ENCODE measurements at places on chromosomes 1 and 21.

- no peak for DNase-seq
Observed at GRCh38 chr1:96538111-96538641, 183.4 kb upstream of the PTBP2 start.

DNA sequence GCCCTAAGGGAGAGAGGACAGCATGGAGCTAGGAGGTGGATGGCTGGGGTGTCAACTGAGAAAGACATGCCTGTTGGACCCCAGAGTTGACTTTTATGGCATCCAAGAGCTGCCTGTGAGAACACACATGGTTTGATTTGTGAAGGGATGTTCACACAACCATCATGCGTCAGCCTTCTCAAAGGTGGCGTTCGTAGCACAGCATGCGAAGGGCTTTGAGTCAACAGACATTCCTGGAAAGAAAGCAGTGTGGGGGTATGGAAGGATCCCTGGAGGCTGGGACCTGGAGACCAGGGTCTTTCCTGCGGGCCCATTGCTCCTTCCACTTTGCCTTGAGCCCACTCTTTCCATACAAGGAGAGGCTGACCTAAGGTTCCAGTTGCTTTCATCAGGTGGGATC is 6.4 kb upstream of the WNT3A start:
- no peak for DNase-seq

- DNase-seq: no peak
Observed at GRCh38 chr1:94721240-94721639, 98.9 kb upstream of the SLC44A3 start.

- DNase-seq: no peak
Observed at GRCh38 chr1:100474834-100475233, 63.1 kb upstream of the GPR88 start.

- DNase-seq: no peak
Observed at GRCh38 chr1:209651138-209651587, 1.1 kb downstream of the LAMB3 start.

DNA sequence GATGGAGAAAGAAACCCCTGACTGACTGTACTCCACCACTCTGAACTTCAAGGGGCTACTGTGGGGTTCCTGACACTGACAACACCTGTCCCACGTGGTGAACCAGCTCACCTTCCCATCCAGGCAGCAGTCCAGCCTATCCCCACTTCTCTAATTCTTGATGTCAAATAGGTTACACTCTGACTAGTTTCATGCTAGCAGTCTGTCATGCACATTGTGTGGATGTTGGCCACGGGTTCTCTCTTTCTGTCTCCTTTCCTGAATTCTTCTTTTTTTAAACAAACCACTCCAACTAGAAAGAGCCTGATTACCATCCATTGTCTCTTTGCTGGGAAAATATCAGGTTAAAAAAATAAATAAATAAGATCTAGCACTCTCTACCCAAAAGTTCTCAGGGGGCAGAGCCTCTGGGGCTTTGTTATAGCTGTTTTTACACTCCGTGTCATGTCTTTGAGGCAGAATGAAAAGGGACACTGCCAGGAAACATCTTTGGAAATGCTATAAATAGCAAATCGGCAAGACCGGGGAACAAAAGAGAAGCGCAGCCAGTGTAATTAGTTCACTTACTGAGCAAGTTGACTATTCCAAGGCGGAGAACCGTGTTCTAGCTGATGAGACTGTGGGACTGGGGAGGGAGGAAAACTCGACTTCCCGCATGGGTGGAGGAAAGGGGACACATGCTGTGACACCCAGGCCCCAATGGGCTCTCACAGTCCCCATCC is 356.1 kb downstream of the OMA1 start:
- DNase-seq: no peak

DNA sequence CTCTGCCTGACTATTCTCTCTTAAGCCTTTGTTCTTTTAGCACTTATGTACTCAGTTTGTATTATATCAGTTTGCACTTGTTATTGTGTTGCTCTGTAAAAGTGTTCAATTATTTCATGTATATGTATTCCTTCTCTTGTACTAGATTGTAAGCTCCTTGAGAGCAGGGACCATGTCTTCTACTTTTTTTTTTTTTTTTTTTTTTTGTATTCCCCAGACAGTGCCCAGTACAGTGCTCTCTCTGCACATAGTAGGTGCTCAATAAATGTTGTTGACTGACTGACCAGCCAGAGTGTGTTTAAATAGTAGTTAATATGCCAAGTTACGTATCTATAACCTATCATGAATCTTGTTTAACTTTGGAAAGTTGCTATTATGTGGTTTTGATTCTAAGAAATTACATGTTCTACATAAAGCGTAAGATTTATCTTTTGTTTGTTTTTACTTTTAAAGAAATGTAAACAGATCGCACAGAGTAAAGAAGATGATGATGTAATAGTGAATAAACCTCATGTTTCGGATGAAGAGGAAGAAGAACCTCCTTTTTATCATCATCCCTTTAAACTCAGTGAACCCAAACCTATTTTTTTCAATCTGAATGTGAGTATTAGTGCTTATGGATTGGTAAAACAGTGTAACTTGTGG is 16.1 kb downstream of the SON start:
- DNase-seq: no peak

GRCh38 chr1:43541141-43541540 is 10.5 kb downstream of the PTPRF start:
- DNase-seq: no peak

DNA sequence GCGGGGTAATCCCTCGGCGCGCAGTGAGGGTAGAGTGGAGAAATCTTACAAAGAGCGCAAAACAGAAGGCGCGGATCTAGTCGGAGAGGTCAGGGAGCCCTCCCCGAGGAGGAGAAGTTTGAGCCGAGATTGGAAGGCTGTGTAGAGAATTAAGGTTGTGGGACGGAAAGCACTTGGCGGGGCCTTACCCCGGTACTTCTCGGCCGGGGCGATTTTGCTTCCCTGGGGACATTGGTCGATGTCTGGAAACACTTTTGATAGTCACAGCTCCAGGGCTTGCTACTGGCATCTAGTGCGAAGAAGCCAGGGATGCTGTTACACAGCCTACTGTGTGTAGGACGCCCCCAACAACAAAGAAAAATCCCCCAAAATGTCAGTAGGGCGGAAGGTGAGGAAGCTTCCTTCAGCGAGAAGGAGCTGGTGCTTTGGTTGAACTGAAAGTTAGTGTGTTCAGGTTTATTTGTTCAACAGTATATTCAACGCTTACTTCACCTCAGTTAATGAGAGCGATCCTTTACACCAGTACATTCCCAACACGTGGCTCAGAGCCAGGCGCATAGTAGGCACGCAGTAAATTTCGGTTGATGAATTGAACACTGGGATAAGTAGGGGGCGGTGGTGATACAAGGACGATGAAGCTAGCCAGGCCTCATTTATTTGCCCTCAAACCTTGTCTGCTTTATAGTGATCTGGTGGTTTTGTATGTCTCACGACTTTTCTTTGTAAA is 807 bp downstream of the CEP85 start:
- peak; percentile 61 for DNase-seq

DNA sequence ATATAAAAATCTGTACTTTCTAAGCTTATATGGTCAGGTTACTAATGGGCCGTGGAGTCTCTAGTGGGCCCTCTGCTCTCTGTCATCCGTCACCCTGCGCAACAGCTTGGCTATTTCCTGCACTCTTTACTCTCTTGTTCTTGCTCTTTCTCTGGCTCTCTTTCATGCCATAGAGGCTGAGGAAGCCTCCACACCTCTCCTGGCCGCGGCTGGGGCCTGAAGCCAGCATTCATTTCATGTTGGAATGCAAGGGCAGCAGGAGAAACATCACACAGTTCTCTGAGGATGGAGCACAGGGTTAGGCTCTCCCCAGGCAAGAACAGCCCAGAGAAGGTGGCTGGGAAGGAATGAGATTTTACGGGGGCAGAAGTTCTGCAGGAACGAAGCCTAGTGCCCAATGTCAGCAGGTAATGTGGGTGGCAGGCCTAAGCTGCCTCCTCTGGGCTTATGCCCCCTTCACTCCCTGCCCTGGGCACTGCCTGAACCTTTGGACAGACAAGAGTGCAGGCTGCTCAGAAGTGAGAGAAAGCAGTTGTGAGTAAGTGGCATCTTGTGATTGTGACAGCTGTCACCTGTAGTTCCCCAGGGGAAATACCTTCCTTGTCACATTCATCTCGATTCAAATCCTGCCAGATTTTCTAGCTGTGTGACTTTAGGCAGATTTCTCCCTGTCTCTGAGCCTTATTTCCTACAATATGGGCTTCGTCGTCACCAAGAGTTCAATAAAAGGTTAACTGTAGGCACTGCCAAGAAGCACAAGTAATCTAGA is 3.6 kb upstream of the FHAD1 start:
- DNase-seq: no peak

- DNase-seq: no peak
Observed at GRCh38 chr1:231340328-231341013, 2.4 kb downstream of the SPRTN start.

- DNase-seq: no peak
Observed at GRCh38 chr1:88228114-88228513, 456.0 kb upstream of the PKN2 start.

- no peak for DNase-seq
Observed at GRCh38 chr1:180860535-180860934, 52.2 kb upstream of the KIAA1614 start.

GRCh38 chr1:243420016-243420945 is 164.4 kb downstream of the SDCCAG8 start:
- DNase-seq: no peak

DNA sequence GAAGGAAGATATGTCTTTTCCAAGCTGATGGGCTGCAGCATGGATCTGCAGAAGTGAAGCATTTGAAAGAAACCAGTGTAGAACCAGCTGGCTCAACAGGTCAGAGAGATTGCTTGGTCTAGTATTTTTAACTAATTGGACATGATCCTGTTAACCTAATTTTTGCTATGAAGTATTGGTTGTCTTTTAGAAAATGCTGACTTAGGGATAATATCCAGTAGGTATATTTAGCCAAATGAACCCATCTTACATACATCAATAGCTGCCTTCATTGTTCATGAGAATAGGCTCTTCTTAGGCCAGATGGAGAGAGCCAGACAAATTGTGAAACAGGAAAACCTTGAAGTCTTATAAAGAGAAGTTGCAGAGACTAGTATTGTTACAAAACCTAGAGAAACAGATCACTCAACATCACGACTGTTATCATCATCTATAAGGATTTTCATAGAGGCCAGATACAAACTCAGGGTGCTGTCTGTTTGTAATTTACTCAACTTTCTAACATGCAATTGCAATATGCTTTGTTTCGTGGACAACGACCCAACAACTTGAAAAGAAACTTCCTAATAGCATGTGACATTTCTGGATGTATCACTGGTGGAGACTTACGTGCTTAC is 148.2 kb downstream of the DISC1 start:
- DNase-seq: no peak

DNA sequence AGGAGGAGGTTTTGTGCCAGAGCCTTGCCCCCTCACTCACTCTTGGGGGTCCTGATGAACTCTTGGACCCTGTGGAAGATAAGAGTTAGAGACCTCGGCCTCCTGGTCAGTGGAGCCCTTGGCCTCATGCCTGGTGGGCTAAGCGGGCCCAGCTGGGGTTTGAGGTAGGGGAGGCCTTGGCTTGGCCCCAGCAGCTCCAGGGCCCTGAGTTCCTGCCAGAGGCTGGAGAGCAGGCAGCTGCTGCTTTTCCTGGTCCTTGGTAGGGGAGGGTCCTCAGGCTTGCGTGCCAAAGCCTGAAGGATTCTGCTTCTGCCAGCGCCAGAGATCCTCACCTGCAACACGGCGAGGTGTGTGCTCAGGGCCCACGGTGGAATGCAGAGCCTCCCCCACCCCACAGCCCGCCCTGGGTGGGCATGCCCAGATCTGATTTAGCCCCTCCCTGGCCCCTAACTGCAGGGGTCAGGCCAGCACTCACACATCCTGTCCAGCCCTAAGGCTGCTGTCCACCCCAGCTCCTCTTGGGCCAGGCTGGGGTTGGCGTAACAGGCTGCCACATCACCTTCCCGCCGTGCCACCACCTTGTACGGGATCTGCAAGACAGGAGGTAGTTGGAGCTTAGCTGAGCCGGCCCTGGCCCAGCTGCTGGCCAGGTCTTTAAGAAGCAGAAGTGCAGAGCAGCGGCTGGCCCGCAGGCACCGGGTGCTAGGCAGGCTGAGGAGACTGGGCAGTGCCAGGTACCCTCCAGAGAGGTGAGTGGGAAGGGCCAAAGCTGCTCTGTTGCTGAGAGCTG is 4.7 kb downstream of the GALE start:
- DNase-seq: no peak

- DNase-seq: no peak
Observed at GRCh38 chr1:27504588-27505419, 14.8 kb upstream of the WASF2 start.

DNA sequence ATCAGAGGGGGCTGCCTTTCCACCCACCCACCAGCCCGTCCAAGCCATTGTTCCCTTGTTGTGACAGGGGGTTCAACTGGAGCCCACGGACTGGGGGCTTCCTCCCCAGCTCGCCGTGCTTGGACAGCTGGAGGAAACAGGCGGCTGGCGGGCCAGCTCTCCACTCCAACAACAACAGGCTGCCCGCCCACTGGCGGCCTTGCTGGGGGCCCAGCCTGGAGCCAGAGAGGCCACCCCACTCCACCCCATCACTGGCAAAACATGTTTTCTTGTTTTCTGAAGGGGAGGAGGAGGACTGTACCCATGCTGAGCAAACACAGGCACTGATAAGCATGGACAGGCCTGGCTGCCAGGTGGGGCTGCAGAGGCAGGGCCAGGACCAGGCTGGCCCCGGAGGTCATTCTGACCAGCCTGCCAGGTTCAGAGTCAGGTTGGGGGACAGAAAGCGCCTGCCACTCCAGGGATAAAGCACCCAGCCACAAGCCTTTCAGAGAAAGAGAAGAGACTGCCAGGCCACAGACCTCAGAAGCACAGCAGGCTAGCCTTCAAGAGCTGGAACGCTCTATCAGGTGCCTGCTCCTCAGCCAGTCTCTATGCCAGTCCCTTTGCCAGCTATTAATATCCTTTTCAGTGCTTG is 32.8 kb downstream of the GJA4 start:
- DNase-seq: no peak

DNA sequence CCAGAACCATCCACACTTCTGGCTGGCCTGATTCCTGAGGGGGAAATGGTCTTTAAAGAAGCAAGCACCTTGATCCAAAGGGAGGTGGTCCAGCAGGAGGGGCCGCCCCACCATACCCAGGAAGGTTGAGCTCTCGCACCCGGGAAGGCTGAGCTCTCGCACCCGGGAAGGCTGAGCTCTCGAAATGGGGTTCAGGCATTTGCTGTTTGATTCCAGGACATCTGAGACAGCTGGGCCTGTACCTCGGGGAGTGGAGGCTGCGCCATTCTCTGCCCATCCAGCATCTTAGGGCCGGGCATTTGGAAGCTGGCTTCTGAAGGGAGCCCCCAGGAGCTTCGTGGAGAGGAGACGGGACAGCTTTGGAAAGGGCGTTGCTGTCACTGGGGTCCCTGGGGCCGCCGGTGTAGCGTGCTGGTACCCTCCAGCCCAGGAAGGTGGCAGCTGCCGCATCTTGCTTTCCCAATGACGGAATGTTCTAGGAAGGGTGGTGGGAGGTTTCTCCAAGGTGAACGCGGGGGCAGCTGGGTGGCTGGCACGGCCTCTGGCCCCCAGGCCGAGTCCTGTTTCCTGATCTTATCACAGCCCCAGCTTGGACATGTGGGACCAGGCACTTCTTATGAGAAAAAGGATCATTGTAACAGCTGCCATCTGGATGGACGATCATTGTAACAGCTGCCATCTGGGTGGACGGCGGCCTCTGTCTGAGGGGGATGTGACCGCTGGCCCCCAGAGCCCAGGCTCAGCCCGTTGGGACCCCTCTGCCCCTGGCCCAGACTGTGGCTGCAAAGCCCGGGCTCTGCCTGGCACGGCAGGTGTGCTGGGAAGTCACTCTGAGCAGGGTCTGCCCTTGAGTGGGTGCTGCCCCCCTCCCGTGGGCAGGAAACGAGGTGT is 61.6 kb downstream of the COL18A1 start:
- peak; percentile 61 for DNase-seq

Measured in NCI-H524 (cell line).